ENCODE measurements at places on chromosomes 2 and 18.

DNA sequence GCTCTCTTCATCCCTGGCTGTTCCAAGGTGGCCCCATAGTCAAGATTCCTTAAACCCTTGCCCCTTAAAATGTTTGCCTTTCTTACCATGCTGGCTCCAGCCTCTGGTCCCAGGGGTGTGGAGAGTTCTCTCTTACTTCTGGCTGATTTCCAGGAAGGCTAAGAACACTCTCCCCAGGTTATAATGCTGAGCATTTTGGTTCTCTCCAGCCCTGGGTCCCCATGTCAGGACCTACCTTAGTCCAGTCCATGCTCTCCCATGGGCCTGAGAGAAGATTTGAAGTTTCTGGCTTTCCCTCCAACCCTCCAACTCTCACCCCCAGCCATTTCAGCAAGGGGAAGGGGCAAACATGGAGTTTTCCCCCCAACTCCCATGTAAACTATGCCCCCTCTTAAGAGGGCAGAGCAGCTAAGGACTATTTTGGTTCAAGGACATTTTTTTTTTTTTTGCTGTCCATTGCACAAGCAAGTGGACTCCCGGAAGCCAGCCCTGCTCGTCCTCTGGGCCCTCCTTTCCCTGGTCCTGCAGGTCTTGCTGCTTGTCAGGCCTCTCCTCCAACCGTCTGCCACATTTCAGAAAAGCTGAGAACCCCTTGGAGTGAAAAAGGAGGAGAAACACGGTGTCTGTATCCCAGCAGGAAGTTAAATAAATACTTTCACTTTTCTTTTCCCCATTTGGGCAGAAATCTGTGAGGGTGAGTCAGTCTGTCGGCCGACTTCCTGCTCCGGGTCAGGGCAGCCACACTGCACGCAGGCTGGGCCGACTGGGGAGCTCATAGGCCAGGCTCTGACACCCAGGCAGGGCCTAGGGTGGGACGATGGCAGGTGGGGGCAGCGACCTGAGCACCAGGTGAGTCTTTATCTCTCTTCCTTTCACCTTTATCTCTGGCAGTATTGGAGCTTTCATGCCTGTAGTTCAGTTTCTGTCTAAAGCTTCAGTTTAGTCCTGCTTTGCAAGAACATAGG, at the start of gene SP140L:
Gene SP140L, plus strand, starts transcription at position 741 of the 965 bp plus-strand sequence. Its CDS starts 77 bp downstream, at position 818.
- peak; percentile 64 for DNase-seq

DNA sequence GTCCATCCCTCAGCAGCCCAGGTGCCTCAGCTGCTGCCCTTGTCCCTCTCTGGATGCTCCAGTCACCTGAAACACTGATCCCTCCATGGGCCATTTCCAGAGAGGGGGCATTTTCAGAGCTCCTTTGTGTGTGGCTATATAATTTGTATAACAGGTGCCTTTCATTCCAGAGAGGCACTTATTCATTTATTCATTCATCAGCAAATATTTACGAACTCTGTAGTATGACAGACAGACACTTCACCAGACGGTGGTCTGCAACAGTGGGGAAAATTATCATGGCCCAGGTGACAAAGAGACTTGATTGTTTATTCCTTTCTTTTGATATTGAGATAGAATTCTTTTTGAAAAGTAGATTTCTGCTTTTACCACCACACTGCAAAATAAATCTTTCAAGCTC, 361.7 kb downstream of the TMEM182 start:
- no peak for DNase-seq

GRCh38 chr18:37327063-37327577, 238.5 kb downstream of the CELF4 start:
- no peak for DNase-seq

- no peak for DNase-seq
Measured at GRCh38 chr2:55805686-55806085, 112.0 kb upstream of the PNPT1 start.

DNA sequence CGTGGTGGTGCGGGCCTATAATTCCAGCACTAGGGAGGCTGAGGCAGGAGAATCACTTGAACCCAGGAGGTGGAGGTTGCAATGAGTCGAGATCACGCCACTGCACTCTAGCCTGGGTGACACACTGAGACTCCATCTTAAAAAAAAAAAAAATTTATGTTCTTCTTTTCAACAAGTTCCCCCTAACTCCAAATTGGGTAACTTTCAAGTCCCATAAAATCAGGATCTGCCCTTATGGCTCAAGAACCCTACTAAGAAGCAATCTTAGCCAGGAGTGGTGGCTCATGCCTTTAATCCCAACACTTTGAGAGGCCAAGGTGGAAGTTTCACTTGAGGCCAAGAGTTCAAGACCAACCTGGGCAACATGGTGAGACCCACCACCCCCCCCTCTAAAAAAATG, 30.3 kb upstream of the TLK1 start:
- DNase-seq: no peak

DNA sequence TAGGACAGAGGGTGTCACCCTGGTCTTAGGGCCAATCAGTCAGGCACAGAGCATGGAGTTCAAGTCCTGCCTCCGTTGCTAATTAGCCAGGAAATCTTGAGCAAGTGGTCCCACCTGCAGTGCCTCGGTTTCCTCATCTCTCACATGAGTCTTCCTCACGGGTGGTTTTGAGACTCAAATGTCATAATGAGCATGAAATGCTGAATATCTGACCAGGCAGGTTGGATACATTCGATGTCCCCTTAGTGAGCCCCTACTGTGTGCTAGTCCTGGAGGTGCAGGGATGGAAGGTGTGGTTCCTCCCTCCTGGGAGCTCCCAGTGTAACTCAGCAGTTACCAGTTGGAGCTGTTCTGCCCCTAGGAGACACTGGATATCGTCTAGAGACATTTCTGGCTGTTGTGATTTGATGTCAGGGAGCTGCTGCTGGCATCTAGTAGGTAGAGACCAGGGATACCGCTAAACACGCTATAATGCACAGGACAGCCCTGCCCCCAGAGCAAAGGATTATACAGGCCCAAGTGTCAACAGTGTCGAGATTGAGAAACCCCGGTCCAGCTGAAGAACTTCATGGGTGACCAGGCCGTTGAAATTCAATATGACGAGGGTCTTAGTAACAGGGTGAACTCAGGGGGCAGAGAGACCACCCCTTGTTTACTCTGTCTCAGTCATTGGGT, 118.5 kb upstream of the TWIST2 start:
- DNase-seq: no peak

DNA sequence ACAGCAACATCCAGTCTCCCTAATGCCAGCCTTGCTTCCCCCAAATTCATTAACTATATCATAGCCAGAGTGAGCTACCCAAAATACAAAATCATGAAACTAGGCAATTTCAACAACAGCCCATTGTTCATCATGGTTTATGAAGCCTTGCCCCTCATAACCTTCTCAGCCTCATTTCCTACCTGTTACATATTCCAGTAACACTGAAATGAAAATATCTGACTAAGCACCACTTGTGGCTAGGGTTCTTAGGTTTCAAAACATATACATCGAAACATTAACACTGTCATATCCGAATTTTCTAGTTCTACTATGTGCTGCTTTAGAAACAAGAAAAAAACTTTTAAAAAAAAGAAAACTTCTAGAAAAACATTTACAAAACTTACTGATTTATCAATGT, 59.5 kb downstream of the ATAD2B start:
- DNase-seq: no peak

DNA sequence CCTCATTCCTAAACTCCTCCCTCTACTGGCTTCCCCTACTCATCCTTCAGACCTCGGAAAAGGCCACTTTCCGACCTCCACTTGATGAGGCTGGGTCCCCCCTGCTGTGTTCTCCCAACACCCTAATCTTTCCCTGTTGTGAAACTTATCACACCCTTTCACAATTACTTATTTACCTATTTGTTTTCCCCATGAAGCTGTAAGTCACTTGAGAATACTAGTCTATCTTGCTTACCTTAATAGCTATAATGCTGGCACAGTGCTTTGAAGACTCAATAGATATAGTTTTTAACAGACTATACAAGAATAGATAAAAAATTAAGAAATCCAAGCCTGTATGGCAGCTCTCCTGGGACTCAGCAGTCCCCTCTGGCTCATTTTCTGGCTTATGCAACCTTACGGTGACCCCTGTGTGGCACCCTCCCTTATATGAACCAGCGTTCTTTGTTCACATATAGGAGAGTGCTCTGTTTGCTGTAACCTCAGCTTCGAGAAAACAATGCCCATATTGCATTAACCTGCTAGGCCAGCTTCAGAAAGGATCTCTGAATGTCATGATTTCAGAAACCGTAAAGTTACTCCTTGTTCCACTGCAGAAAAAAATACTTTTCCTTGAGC, 220.4 kb upstream of the PKDCC start:
- no peak for DNase-seq

DNA sequence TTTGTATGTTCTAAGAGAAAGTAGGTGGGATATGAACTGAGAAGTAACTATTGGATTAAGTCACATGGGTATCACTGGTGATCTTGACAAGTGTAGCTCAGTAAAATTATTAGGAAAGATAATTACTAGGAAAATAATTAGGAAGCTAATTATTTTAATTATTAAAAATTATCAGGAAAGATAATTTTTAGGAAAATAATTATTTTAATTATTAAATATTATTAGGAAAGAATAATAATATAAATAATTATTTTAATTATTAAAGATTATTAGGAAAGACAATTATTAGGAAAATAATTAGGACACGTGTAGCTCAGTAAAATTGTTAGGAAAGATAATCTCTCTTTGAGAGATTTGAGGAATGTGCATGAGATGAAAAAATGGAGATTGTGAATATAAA, 623.4 kb upstream of the PIK3C3 start:
- DNase-seq: no peak

DNA sequence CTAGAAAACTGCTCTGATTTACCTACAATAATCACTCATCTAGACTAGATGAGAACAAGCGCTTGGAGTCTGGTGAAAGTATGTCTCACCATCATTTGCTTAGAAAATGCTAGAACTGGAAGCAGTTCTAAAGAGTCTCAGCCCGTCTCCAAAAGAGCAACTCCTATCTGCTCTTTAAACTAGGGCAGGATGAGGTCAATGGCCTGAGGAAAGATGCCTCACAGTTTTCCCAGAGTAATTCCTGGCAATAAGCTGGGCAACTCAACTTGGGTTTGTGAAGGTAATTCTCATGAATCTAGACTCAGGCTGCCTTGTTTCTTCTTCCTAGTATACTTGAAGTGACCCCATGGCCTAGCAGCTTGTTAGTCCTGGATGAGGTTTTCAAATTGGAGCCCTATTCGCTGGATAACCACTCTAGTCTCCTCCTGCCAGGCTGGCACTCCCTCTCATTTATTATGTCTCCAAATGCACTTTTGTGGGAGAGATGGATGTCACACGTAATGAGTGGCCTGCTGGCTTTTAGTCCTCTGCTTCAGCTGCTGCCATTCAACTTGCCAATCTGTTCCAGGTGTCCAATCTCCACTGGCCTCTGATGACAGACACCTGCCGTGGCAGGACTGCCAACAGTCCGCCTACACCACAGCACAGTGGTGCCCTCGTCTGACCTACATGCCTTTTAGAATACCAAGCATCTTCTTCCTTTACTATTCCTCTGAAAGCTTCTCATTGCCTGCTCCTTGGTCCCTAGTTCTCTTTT, 80.9 kb downstream of the CABYR start:
- no peak for DNase-seq

GRCh38 chr2:176103194-176103593, 3.6 kb downstream of the HOXD12 start:
- no peak for DNase-seq

GRCh38 chr18:74225193-74225840, 66.4 kb downstream of the CYB5A start:
- no peak for DNase-seq

- no peak for DNase-seq
Measured at GRCh38 chr2:99775585-99775984, 285.8 kb upstream of the REV1 start.

GRCh38 chr18:36499938-36500337, 202.4 kb downstream of the FHOD3 start:
- no peak for DNase-seq

DNA sequence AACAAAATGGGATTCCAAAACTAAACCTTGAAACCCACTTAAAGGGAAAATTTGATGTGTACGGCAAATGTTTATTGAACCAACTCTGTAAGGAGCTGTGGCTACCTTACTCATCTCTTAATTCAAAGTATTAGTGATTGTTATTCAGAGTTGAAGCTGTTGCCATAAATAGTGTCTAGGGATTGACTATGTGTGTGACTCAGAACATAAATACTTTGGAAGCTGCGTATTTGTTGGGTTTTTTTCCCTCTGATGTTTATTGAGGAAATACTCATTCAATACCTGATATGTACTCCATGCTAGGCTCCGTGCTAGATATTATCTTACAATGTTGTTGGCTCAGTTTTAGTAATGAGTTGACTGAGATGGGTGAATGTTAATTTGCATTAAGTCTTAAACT, 90.4 kb downstream of the PTRHD1 start:
- no peak for DNase-seq

GRCh38 chr18:28712796-28713425, 536.0 kb upstream of the CDH2 start:
- no peak for DNase-seq

DNA sequence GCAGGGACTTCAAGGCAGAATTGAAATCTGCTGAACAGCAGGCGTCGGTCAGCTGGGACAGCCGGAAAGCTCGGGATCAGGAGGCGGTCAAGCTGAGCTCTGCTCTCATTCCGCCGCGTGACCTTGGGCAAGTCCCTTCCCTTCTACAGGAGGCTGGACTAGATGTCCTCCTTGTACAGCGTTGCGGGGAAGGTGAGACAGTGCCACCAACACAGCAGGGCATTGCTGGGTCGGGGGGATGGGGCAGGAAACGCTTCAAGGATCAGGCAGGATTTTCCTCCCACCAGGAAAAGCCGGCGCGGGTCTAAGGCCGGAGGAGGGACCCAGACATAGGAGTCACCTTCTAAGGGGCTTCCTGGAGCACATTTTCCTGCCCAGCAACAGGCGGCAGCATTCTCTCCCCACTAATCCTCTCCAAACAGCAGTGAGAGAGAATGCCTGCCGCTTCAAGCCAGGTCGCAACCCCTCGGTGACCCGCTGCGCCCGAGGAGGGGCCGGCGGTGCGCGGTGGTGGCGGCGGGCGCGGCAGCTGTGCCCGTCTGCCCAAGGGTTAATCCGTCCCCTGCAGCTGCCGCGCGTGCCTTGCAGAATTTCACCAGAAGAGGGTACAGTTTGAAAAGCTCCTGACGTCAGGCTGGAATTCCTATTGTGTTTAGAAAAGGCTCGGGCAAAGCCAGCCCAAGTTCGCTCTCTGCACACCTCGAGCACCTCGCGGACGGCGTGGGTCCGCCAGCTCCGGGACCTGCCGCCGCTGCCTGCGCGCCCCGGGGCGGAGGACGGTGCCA, at the start of gene KCNF1:
Gene KCNF1, plus strand, starts transcription at position 644 of the 785 bp plus-strand sequence. CDS start 493 bp downstream, outside the sequence.
- DNase-seq: peak; percentile 67

DNA sequence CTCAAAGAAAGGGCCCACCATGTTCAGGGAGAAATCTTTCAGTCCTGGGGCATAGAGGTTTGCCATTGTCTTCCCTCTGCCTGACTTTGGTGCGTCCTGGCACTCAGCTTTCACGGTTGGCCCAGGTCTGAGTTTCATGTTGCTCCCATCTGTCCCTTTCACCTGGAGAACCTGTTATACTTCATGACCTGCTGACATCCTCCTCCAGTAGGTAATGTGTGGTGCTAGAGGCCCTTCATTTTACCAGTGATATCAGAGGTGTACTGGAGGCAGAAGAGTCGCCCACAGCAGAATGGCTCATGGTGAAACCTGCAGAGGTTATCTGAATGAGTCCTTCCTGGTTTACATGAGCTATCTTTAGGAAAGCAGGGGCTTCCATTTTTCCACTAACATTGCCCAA, 128.8 kb upstream of the DLX2 start:
- no peak for DNase-seq

GRCh38 chr2:179020156-179020750, 29.7 kb downstream of the CCDC141 start:
- peak; percentile 38 for DNase-seq
